ENCODE measurements at places on chromosomes 1 and 21.

DNA sequence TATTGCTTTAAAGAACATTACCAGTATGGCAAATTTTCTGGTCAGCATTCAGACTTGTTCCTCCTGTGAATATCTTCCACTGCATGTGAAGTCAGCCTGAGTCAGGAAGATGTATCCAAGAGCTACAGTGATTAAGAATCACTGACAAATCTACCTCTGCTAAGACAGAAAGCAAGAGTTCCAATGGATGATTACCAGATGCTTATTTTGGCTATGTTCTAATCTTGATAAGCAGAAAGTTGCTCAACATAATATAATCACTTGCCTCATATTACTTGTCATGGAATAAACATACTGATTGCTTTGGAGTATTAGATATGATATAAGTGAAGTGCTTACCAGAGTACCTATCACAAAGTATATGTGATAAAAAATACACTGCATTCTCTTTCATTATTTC, 738.1 kb downstream of the ADGRL2 start:
- DNase-seq = no peak

DNA sequence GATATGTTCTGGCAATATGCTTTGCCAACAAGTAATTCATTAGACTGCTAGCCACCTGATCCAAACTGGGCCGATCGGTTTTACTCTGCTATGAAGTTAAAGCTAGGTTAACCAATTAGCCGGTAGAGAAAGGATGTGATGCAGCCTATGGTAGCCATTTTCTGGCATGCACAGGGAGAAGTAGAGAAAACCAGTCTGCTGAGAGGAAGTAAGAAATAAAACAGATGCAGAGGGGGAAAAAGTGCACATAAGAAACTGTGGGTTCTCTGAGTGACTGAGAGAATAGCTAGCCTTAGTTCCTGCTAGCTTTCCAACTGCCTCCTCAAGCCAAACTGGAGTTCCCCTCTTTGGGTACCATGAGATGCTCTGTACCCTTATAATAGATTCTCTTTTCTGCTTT, 52.8 kb downstream of the ARID4B start:
- no peak for DNase-seq

DNA sequence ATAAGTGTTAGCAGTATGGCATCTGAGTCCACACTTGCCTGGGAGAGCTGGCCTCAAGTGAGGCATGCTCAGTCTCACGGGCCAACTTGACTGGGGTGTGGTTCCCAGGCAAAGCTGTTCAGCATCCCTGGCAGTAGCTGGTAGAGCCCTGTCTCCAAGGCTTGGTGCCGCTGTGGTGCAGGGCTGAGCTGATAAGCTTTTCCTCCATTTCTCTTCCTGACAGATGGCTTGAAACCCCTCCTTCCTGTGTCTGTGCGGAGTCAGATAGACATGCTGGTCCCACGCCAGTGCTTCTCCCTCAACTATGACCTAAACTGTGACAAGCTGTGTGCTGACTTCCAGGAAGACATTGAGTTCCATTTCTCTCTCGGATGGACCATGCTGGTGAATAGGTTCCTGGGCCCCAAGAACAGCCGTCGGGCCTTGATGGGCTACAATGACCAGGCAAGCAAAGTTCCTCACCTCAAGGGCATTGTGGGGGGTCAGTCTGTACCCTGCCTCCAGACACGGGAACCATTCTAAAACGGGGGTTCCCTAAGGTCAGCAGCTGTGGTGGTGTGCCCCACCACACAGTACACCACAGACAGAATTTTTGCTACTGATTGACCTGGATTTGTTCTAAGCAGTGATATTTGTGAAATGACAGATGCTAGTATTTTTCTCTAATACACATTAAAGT, 13.7 kb upstream of the MIIP start:
- DNase-seq = no peak

GRCh38 chr1:1440262-1441001, 4.9 kb downstream of the VWA1 start:
- DNase-seq = no peak

DNA sequence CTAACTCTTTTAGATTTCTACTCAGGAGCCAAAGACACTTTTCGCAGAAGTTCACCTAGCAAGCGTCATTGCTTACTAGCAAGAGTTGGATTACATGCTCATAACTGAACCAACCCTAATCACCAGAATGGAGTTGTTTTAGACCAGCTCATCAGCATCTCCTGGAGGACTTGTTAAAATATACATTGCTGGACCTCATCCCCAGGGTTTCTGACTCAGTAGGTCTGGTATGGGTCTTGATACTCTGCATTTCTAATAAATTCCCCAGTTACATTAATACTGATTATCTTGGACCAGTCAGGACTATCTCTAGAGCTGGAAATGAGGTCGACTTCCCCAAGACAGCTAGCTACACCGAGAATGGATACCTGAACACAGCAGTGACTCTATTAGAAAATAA, 9.7 kb upstream of the PRDX6 start:
- no peak for DNase-seq

DNA sequence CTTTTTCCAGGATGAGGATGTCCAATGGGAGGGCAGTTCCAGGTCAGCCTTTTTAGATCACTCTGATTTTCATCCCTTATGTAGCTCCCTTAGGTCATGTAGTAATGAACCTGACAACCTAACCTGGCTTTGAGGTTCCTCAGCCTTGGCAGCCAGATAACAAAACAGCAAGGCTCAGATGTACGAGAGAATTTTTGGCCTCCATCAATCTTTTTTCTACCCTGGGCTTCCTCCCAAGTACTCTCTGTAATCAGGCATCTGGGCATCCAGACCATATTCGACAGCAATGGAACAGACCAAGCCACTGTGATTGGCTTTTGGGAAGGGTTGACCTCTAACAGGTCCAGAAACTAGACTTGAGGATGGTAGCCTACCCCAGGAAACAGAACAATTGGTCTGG, 38.6 kb downstream of the KCNH1 start:
- DNase-seq = no peak

Measured in stimulated activated CD4-positive, alpha-beta T cell treated with anti-CD3 and anti-CD28 coated beads, Interleukin-2, amount 100 ng/mL, for 4 hours (primary cell).